Smooth muscle cell of the coronary artery (primary cell): ENCODE measurements at places on chromosomes 11 and 22. TPM values are rescaled to one million over a fixed set of nuclear protein-coding genes. Genes with fewer than 3 reads are reported as not detected.

Gene RTN4R
- total RNA-seq: 0.23 TPM in 1 of 2 replicates, not detected in the other

Gene MMP8
- total RNA-seq: not detected in 2 replicates

Gene PHLDA2
- total RNA-seq: 0.23 and 5.7 TPM in 2 replicates

Gene CDC42EP1
- 3.2 and 15.3 TPM in 2 replicates for total RNA-seq

Gene ACER3
- 3.7 and 13.3 TPM in 2 replicates for total RNA-seq

Gene CD3G
- not detected in 2 replicates for total RNA-seq

Gene ELMOD1
- total RNA-seq: 0.23 and 8.1 TPM in 2 replicates

Gene PPP2R1B
- 21.7 and 24.1 TPM in 2 replicates for total RNA-seq

Gene CBLIF
- not detected in 2 replicates for total RNA-seq

Gene SERGEF
- 26.6 and 39.4 TPM in 2 replicates for total RNA-seq

Gene KCTD14
- 0.35 and 1.1 TPM in 2 replicates for total RNA-seq

Gene NRXN2
- 6.6 and 29.0 TPM in 2 replicates for total RNA-seq

Gene GNAZ
- 0.30 and 1.3 TPM in 2 replicates for total RNA-seq

Gene SEPTIN3
- 0.35 TPM in 1 of 2 replicates, not detected in the other for total RNA-seq

Gene FOSL1
- 0.94 and 5.3 TPM in 2 replicates for total RNA-seq

Gene MMP12
- under 0.01 and 9.1 TPM in 2 replicates for total RNA-seq

Gene B3GAT3
- 17.2 and 20.3 TPM in 2 replicates for total RNA-seq

Gene OR10D3
- not detected in 2 replicates for total RNA-seq

Gene MYRF
- total RNA-seq: 0.12 and 1.6 TPM in 2 replicates

Gene VWCE
- total RNA-seq: 0.38 and 3.3 TPM in 2 replicates

Gene SOX6
- total RNA-seq: 0.12 and 8.0 TPM in 2 replicates

Gene AIFM3
- 0.23 and 0.70 TPM in 2 replicates for total RNA-seq

Gene OR51B2
- total RNA-seq: 0.12 TPM in 1 of 2 replicates, not detected in the other

Gene MLC1
- under 0.01 and 1.9 TPM in 2 replicates for total RNA-seq

Gene RIC3
- not detected in 2 replicates for total RNA-seq

Gene AGBL2
- 0.15 and 0.70 TPM in 2 replicates for total RNA-seq

Gene SUSD2
- total RNA-seq: 1.2 and 4.7 TPM in 2 replicates

Gene TNNI2
- total RNA-seq: not detected in 2 replicates

Gene ART1
- total RNA-seq: not detected in 2 replicates

Gene KDM2A
- total RNA-seq: 25.2 and 44.6 TPM in 2 replicates

Gene TRIM48
- not detected in 2 replicates for total RNA-seq

Gene MS4A14
- total RNA-seq: not detected in 2 replicates

Gene NPAS4
- not detected in 2 replicates for total RNA-seq

Gene MICAL2
- 74.5 and 898 TPM in 2 replicates for total RNA-seq

Gene ANO5
- under 0.01 and 0.30 TPM in 2 replicates for total RNA-seq

Gene SLC25A18
- total RNA-seq: 0.15 TPM in 1 of 2 replicates, not detected in the other

Gene ALX4
- under 0.01 TPM in 1 of 2 replicates, not detected in the other for total RNA-seq

Gene ACR
- not detected in 2 replicates for total RNA-seq

Gene HOATZ
- not detected in 2 replicates for total RNA-seq

Gene NEFH
- total RNA-seq: 0.08 and 0.23 TPM in 2 replicates

Gene PNPLA3
- total RNA-seq: 0.47 and 2.4 TPM in 2 replicates

Gene APOA1
- 1.1 and 103 TPM in 2 replicates for total RNA-seq

Gene CREB3L1
- total RNA-seq: 15.1 and 19.9 TPM in 2 replicates

Gene YIF1A
- total RNA-seq: 199 and 284 TPM in 2 replicates

Gene SLC6A5
- total RNA-seq: not detected in 2 replicates

Gene OTOG
- not detected in 2 replicates for total RNA-seq

Gene CRYBB3
- total RNA-seq: not detected in 2 replicates

Gene DYNC2H1
- total RNA-seq: 14.4 and 48.3 TPM in 2 replicates

Gene MPEG1
- total RNA-seq: not detected in 2 replicates

Gene OR52E6
- total RNA-seq: not detected in 2 replicates

Gene C11orf16
- not detected in 2 replicates for total RNA-seq

Gene GPHA2
- total RNA-seq: not detected in 2 replicates
